Glomerular endothelial cell (primary cell): ENCODE measurements at places on chromosomes 2 and 18. TPM values are rescaled to one million over a fixed set of nuclear protein-coding genes. Genes with fewer than 3 reads are reported as not detected.

The LYG1 gene
- 1.2 TPM in 1 of 2 replicates, not detected in the other for total RNA-seq

DNA sequence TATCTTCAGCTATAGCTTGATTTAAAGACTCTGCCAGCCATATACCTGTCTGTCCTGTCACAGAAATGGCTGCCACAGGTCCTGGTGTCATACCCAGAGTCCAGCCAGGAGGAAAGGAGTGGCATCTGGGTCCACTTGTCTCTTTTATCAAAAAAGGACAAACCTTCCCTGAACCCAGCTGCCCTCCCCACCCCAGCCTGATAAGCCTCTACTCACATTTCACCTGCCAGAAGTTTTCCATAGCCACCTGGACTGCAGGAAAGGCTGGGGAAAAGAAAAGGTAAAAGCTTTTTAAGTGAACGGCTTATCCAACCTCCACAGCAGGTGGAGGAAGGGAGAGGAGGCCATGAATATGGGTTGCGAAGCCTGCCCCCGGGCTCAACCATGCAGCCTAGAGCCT, 32.8 kb downstream of the TMEM163 start:
- DNase-seq = no peak

DNA sequence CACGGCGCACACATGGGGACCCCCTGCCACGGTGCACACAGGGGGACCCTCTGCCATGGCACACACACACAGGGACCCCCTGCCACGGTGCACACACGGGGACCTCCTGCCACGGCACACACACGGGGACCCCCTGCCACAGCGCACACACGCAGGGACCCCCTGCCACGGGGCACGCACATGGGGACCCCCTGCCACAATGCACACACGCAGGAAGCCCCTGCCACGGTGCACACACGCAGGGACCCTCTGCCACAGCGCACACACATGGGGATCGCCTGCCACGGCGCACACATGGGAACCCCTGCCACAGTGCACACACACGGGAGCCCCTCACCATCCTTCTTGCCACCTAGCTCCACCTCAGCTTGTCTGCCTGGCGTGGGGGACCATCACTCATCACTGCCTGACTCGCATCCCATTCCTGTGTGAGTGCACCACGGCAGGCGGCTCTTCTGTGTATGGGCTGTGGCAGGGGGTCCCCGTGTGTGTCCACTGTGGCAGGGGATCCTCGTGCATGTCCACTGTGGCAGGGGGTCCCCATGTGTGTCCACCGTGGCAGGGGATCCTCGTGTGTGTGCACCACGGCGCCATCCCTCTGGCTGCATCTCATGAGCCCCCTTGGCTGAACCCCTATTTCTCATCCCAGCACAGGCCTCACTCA, 206.7 kb downstream of the EIPR1 start:
- DNase-seq = no peak

The CLEC4F gene
- 0.18 TPM in 1 of 2 replicates, not detected in the other for total RNA-seq

DNA sequence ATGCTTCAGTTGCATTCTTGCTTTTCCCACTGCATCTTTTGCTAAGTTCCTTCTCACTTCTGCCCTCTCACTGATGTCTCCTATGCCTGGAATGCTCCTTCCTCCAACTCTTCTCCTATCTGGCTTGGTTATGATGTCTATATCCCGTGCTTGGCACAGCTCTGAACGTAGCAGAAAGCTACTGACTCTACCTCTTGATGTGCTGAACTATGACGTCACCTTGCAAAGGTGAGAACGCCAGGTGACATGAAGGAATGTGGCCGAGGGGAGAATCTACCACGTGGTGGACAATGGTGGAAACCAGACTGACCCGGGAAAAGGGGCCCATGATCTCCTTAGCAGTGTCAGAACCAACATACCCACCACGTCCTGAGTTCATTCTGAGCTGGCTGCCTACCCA, 209.7 kb downstream of the SH3BP4 start:
- no peak for DNase-seq

The OR6B2 gene
- total RNA-seq = not detected in 2 replicates

- no peak for DNase-seq
Observed at GRCh38 chr18:48583573-48583972, 44.7 kb downstream of the CTIF start.

GRCh38 chr18:59876310-59876626, 23.5 kb upstream of the PMAIP1 start:
- DNase-seq = no peak

The NCOA1 gene
- total RNA-seq = 10.7 and 12.0 TPM in 2 replicates

DNA sequence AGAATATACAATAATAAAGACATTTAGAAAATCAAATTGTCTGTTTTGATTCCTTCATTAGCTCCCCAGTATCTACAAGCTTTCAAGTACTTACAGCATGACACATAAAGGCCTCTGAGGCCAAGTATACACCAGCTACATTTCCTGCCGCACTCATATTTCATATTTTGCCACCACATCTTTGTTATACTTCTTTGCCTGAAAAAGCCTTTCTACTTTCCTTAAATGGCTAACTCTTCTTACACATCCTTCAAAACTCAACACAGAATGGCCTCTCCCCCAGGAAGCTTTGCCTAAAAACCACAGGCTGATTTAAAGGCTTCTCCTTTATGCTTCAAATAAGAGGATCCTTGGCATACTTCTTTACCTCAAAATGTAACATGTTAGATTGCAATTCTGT, 4.5 kb downstream of the STK17B start:
- DNase-seq = no peak

GRCh38 chr2:37549598-37549997, 121.8 kb downstream of the CDC42EP3 start:
- no peak for DNase-seq

GRCh38 chr2:160126756-160127155, 64.3 kb upstream of the PLA2R1 start:
- DNase-seq = no peak

- no peak for DNase-seq
Observed at GRCh38 chr2:51511002-51511401, 479.1 kb upstream of the NRXN1 start.

The L3MBTL4 gene
- 0.53 and 1.3 TPM in 2 replicates for total RNA-seq

DNA sequence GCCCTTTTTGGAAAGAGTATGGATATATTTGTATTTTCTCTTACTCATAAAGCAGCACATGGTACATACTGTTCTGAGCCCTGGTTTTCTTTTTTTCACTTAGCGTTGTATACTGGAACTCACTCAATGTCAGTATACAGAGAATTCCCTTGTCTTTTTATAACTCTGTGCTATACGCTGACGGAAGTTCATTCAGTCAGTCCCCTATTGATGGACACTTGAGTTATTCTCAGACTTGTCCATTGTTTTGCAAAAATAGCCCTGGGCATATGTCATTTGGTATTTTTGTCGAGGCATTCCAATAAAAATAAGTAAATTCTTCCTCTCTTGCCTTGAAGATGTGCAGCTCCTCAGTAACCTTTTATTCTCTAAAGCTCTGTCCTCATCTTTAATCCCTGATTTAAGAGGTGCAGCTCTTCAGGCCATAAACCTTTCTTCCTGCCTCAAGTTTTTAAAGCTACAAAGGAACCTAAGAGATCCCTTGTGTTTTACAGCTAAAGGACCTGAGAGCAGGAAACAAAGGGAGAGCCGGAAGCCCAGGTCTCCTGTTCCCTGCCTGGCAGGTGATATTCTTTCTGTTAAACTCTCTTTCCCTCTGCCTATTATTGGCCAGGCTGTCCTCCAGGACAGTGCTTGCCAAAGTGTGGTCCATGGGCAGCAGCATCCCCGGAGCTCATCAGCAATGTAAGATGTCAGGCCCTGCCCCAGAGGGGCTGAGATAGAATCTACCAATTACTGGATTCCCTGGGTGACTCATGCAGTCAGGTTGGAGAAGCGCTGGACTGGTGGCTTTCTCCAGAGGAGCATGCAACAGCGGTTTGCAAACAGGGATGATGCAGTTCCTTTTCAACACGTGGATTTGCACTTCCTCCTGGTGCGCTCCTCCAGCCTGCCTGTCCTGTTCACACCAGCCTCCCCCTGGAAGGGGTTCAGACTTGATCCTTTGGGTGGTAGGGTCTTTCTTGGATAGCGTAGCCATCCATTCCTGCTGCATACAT, 158.0 kb downstream of the NEDD4L start:
- DNase-seq = no peak

DNA sequence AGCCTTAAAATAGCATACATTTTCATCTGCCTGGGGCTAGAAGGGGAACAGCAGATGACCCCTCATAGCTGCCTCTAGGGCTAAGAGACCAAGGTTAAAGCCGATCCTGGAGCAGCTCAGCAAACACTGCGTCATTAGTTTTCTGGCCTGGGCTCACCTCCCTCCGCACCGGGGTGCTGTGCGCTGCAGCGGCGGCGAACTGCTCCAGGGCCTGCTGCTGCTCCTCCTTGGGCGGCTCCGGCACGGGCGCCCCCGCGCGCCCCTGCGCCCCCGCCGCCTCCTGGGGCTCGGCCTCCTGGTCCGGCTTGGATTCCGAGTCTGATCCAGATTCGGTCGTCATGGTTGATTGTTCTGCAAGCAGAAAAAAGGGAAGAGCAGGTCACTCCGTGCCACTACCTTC, 55.0 kb downstream of the EPB41L3 start:
- DNase-seq = no peak

DNA sequence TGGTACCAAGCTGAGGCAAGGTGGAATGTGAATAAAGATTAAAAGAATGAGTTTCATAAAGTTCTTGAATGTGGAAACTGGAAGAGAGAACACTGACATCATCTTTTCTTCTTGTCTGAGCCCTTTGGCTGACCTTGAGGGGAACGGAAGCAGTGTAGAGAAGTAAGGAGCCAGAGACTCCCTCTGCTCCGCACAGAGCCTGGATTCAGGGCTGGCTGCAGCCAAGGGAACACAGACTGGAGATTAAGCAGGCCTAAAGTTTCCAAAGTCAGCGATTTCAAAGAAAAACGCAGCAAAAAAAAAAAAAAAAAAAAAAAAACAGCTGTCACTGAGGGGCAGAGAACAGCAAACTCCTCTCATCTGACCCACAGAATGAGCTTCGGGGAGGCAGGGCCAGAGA, 19.3 kb upstream of the ALK start:
- DNase-seq = no peak

GRCh38 chr2:196295005-196295404, 123.6 kb upstream of the STK17B start:
- DNase-seq = no peak

DNA sequence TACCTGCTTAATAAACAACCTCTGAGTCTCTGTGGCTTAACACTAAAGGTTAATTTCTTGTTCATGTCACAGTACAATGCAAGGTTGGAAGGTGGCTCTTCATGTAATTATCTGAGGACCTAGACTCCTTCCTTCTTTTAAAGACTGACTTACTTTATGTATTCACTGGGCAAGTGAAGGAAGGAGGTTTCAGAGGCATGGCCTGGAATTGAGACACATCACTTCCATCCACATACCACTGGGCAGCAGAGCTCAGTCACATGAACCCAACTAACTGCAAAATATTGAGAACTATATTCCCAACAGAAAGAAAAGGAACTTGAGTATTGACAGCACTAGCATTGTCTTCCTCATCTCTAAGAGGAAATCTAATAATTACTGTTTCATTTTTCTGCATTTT, 57.5 kb upstream of the FN1 start:
- no peak for DNase-seq

The METTL21A gene
- 17.7 and 22.5 TPM in 2 replicates for total RNA-seq

The HOXD13 gene
- not detected in 2 replicates for total RNA-seq

The UCN gene
- total RNA-seq = 1.4 TPM in 1 of 2 replicates, not detected in the other

DNA sequence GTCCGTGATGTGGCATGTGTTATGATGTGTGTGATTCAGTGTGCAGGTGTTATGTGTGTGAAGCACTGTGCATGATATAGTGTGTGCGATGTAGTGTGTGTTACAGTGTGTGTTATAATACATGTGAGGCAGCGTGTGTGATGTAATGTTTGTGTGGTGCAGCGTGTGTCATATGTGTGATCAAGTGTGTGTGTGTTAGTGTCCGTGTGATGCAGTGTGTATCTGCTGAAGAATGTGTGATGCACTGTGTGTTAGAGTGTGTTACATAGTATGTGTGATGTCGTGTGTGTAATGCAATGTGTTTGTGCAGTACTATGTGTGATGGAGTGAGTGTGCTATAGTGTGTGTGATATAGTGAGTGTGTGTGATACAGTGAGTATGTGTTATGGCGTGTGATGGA, 182.8 kb upstream of the SOX11 start:
- DNase-seq = no peak

The LINC00305 gene
- total RNA-seq = 2.6 TPM in 1 of 2 replicates, not detected in the other

- no peak for DNase-seq
Observed at GRCh38 chr2:113281910-113282746, 3.4 kb upstream of the PAX8 start.

GRCh38 chr18:11095211-11095610, 54.2 kb downstream of the PIEZO2 start:
- DNase-seq = no peak

GRCh38 chr2:165952741-165953211, 800 bp downstream of the TTC21B start:
- DNase-seq = no peak

GRCh38 chr2:165054652-165055051, 99.3 kb upstream of the SLC38A11 start:
- no peak for DNase-seq

DNA sequence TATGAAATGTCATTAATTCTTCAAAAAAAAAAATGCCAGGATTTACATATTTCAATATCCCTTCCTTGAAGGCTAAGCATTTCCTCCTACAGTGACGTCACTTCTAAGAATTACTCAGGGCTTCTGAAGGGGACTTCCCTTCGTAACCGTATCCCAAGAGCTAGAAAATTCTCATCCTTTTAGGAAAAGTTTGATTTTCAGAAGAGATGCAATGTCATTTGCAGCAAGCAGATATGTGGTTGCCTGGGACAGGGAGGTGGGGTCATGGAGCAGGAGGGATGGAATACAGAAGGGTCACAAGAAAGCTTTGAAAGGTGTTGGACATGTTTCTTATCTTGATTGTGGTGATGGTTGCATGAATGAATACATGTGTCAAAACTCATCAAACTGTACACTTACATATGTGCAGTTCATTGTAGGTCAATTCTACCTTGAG, 97.0 kb upstream of the ATL2 start:
- DNase-seq = no peak

GRCh38 chr2:187403568-187404260, 44.3 kb downstream of the CALCRL start:
- peak; percentile 77 for DNase-seq

The STK17B gene
- total RNA-seq = 4.1 and 9.2 TPM in 2 replicates

GRCh38 chr2:224036731-224037361, 2.2 kb downstream of the SERPINE2 start:
- no peak for DNase-seq

DNA sequence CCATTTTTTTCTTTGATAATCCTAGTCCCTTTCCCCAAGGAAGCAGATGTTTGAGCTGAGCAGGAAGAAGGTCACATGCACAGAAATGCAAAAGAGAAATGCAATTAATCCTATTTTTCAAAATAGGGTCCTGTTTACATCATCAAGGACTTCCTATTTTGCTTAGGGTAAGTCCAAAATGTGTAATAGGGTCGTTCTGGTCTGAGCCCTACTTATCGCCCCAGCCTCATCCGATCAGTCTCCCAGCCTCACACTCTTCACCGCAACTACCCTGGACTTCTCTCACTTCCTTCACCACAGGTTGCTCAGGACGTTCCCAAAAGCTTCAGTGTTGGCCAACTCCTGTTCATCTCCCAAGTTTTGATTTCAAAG, 32.8 kb downstream of the FOSL2 start:
- DNase-seq = no peak

DNA sequence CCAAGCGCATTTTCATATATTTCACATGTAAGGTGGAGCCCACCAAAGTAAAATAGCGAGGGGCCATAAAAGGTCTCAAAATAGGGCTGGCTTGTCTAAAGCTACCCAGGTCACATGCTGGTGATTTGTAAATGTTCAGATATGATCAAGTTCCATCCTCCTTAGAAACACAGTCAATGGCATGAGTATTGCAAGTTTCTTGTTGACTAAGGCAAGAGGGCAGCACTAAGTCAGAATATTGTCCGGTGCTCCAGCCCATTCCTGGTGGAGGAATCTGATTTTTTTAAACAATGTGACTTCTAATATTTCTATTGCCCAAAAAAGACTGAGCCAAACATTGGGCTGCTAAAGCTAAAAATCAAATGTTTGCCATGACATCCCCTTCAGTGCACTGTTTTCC, 85.1 kb downstream of the LAMA1 start:
- no peak for DNase-seq

The RGPD8 gene
- total RNA-seq = 4.6 and 7.3 TPM in 2 replicates
